ENCODE measurements at places on chromosomes 6 and 20. TPM values are rescaled to one million over a fixed set of nuclear protein-coding genes. Genes with fewer than 3 reads are reported as not detected.
A peak's percentile ranks its signal among the peaks of the same experiment; 100 is the strongest.

GRCh38 chr6:167020206-167020605 lies 21.0 kb downstream of the CEP43 start:
- H3K4me3 ChIP-seq = no peak overlapping the region
- no peak overlapping the region for H3K27ac ChIP-seq
- no peaks in the 10 kb centered on the region for H3K27me3 ChIP-seq
- peaks cover 11% of the 10 kb centered on the region for H3K36me3 ChIP-seq

- H3K27ac ChIP-seq = peak overlapping the region; percentile 99
- H3K27me3 ChIP-seq = no peaks in the 10 kb centered on the region
- DNase-seq = no peak
- H3K36me3 ChIP-seq = no peaks in the 10 kb centered on the region
Observed at GRCh38 chr6:35023091-35024000, 117.8 kb downstream of the TCP11 start.

GRCh38 chr6:87054143-87054833 lies 40.6 kb downstream of the CGA start:
- peaks cover 9% of the 10 kb centered on the region for H3K27me3 ChIP-seq
- DNase-seq = no peak
- no peaks in the 10 kb centered on the region for H3K4me1 ChIP-seq
- no peaks in the 10 kb centered on the region for H3K36me3 ChIP-seq
- H3K27ac ChIP-seq = no peak overlapping the region

GRCh38 chr6:113635222-113635986 lies 221.7 kb upstream of the MARCKS start:
- H3K36me3 ChIP-seq = no peaks in the 10 kb centered on the region
- no peak overlapping the region for H3K27ac ChIP-seq
- peaks cover 14% of the 10 kb centered on the region for H3K4me1 ChIP-seq
- DNase-seq = no peak
- no peak overlapping the region for H3K4me3 ChIP-seq
- no peaks in the 10 kb centered on the region for H3K27me3 ChIP-seq

DNA sequence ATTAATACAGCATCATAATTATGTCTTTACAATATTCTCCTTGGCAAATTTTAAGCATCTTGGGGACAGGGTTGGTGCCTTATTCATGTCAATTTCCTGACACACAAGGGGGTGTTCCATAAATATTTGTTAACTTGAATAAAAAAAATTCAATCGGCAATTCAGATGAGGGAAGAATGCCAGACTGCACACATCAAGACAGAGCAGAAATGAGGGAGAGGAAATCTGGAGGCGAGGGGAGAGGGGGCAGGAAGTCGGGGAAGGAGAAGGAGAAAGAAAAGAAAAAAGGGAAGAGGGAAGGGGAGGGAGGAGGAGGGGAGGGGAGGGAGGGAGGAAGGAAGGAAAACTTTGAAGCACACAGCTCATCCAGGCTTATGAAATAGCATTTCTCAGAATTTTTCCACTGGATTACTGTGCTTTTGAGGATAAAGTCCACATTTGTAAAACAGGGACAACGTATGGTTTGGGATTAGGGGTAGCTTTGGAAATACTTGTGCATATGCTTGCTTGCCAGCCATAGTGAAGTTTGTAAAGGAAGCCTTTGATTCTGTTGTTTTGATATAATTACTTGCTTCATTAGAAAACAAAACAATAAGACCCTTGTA lies 362.1 kb downstream of the SAMD5 start:
- no peaks in the 10 kb centered on the region for H3K36me3 ChIP-seq
- H3K4me3 ChIP-seq = no peak overlapping the region
- no peaks in the 10 kb centered on the region for H3K27me3 ChIP-seq
- no peak overlapping the region for H3K27ac ChIP-seq
- DNase-seq = no peak

DNA sequence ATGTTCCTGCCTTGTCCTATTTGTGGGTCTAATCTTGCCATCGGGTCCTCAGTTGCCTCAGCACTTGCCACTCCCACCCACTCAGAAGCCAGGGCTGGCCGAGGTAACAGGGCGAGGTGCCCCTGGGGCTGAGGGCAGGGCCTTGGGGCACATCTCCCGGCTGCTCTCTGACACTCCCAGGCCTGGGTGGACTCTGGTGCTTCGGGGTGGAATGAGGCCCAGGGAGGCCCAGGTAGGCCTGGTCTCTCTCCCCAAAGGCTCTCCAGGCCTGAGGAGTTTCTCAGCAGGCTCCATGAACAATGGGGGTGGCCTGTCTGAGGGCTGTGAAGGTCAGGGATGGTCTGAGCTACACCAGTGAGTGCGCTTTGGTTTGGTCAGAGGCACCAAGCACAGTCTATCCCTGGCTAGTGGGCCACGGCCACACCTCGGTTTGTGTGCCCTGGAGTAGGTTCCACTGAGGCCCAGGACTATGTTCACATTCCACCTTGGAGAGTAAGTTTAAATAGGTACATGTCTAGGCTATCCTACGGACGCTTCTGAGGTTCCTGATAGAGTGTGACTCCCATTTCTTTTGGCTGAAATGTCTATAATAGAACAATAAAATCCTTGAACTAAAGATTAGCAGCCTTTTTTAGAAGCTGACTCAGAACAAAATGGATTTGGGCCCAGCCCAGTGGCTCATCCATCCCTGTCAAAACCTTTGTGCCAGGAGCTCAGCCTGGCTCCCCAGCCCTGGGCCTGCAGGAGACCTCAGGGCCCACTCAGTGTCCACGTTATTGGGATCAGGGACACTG lies 78.8 kb downstream of the SLC24A3 start:
- DNase-seq = no peak
- no peak overlapping the region for H3K27ac ChIP-seq
- no peaks in the 10 kb centered on the region for H3K36me3 ChIP-seq
- H3K4me1 ChIP-seq = no peaks in the 10 kb centered on the region
- H3K27me3 ChIP-seq = no peaks in the 10 kb centered on the region

DNA sequence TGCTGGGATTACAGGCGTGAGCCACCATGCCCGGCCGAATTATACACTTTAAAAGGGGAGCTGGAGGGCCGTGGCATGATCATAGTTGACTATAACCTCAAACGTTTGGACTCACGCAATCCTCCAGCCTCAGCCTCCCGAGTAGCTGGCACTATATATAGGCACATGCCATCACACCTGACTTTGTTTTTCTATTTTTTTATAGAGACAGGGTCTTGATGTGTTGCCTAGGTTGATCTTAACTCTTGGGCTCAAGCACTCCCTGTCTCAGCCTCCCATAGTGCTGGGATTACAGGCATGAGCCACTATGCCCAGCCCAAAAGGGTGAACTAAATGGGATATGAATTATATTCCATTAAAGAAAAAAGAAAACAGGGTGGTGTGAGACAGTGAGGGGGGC lies 7.8 kb downstream of the PTGIS start:
- no peak overlapping the region for H3K4me3 ChIP-seq
- no peaks in the 10 kb centered on the region for H3K27me3 ChIP-seq
- H3K4me1 ChIP-seq = peaks cover 67% of the 10 kb centered on the region
- no peak for DNase-seq

- H3K4me1 ChIP-seq = no peaks in the 10 kb centered on the region
- no peak overlapping the region for H3K4me3 ChIP-seq
- no peak for DNase-seq
- H3K27me3 ChIP-seq = no peaks in the 10 kb centered on the region
Observed at GRCh38 chr20:13855613-13856012, 70.8 kb downstream of the NDUFAF5 start.

- H3K36me3 ChIP-seq = no peaks in the 10 kb centered on the region
- H3K27me3 ChIP-seq = no peaks in the 10 kb centered on the region
- peak overlapping the region; percentile 54 for H3K4me3 ChIP-seq
Observed at GRCh38 chr6:80003826-80004172, 650 bp upstream of the TTK start.

DNA sequence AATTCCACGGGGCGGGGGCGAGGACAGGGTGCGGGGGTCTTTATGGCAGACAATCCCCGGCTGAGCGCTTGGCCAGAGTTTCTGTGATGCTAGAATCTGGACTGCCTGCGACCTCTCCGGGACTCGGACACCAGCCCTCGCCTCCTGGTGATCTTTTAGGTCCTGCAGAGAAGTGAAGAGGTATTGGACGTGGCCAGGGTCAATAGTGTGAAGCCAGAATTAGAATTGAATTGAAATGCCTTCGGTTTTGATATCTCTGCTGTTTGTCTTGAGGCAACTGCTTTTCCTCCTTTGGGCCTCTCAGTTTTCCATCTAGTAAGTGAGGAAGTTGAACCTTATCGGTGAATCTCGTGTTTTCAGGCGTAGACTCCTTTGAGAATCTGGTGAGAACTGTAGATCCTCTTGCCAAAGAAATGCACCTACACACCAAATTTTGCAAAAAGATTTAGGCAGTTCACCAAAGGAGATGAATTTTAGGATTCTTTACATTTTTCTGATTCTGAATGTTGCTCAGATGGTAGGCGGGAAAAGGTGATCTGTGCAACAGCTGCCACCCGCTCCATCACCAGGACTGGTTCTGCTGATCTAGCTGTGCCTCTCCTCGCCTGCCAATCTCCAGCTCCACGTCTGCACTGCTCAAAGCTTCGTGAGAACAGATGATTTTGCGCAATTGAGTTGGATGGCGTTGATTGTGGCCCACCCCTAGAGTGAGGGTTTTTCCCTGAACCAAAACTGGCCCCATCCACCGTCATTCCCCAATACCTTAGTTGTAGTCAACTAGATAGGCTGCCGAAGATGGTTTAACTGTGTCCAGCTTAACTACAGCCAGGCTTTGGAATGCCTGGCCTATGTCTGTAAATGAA lies 837 bp upstream of the OSER1 start:
- H3K4me1 ChIP-seq = peaks cover 49% of the 10 kb centered on the region
- DNase-seq = no peak

DNA sequence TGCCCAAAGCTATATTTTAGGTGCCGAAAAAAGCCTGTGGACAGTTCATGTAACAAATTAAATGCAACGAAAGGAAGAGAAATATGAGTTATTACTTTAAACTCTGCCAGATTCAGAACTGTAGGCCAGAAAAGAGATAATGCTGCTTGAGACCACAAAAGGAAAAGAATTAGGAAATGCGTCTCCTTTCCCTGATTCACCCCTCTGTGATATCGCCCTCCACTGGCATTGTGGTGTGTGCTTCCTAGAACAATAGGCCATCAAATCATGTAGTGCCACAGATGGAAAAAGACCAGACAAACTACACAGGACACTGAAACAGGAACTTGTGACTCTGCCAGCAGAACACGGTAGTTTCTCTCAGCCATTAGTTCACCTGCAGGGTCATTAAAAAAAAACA lies 14.7 kb upstream of the LAMA4 start:
- peak; percentile 28 for DNase-seq
- no peaks in the 10 kb centered on the region for H3K27me3 ChIP-seq
- peak overlapping the region; percentile 79 for H3K27ac ChIP-seq
- peaks cover 22% of the 10 kb centered on the region for H3K4me1 ChIP-seq
- H3K36me3 ChIP-seq = no peaks in the 10 kb centered on the region

GRCh38 chr6:139172151-139172550 lies 37.3 kb downstream of the HECA start:
- no peak overlapping the region for H3K4me3 ChIP-seq
- no peaks in the 10 kb centered on the region for H3K4me1 ChIP-seq
- H3K27ac ChIP-seq = no peak overlapping the region
- no peaks in the 10 kb centered on the region for H3K36me3 ChIP-seq
- no peaks in the 10 kb centered on the region for H3K27me3 ChIP-seq
- DNase-seq = no peak

DNA sequence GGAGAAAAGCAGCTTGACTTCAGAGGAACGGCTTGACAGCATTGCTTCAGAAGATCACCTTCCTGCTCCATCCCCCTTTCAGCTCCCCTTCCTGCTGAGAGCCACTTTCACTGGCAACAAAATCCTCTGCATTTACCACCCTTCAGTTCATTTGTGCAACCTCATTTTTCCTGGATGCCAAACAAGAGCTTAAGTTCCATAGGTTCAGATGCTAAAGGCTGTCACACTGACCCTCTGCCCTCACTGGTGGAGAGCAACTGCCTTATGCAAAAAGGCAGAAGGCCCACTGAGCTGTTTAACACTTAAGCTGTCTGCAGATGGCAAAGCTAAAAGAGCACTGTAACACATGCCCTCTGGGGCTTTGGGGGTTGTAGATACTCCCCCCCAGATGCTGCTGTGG lies 131.2 kb upstream of the SPACA1 start:
- no peaks in the 10 kb centered on the region for H3K27me3 ChIP-seq
- no peaks in the 10 kb centered on the region for H3K36me3 ChIP-seq

DNA sequence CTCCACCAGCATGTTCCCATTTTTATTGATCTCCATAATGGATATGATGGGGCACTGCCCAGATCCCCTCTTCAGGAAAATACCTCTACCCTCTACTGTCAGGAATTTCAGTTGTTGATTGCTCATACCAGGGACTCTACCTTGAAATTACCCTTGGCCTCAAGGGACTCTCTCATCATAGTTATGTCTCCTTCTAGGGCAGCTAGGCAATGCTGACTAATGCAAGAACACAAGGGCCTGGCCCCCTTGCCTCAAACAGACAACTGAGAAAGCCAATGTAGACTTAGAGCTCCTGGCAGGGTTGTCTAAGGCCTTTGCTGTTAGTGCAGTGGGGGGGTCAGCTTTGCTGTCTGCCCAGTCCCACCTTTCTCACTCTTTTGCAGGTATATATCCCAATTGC lies 493.1 kb downstream of the BTBD3 start:
- no peaks in the 10 kb centered on the region for H3K36me3 ChIP-seq
- H3K27ac ChIP-seq = no peak overlapping the region
- no peak for DNase-seq
- H3K4me3 ChIP-seq = no peak overlapping the region
- H3K4me1 ChIP-seq = no peaks in the 10 kb centered on the region

GRCh38 chr20:59630526-59630925 lies 26.2 kb downstream of the PHACTR3 start:
- H3K27ac ChIP-seq = no peak overlapping the region
- no peak for DNase-seq
- H3K36me3 ChIP-seq = no peaks in the 10 kb centered on the region
- H3K4me1 ChIP-seq = no peaks in the 10 kb centered on the region
- peaks cover 23% of the 10 kb centered on the region for H3K27me3 ChIP-seq

DNA sequence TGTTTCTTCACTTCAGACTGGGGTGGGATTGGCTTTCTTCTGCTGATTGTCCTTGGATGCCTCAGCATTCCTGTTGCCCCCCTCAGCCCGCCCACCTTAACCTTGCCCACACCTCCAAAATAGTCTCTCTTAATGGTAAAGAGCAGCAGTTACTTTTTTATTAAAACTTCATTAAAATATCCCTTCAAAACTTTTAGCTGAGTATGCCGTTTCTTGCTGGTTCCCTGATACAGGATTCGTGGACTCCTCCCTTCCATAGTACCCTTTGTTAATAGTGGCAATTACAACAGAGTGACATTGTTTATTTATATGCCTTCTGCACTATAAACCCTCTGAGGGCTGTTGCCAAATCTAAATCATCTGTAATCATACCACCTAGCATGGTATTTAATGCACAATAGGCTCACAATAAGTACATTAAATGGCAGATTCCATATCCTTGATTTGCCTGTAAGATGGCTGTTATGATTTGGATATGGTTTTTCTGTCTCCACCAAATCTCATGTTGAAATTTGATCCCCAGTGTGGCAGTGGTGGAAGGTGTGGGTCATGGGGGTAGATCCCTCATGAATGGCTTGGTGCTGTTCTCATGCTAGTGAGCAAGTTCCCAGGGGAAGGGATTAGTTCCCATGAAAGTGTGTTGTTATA lies 3.5 kb upstream of the MOCS1 start:
- H3K36me3 ChIP-seq = no peaks in the 10 kb centered on the region
- DNase-seq = no peak
- H3K4me3 ChIP-seq = no peak overlapping the region
- no peak overlapping the region for H3K27ac ChIP-seq
- H3K4me1 ChIP-seq = peaks cover 37% of the 10 kb centered on the region
- no peaks in the 10 kb centered on the region for H3K27me3 ChIP-seq

GRCh38 chr6:147201885-147202515 lies 2.2 kb upstream of the STXBP5 start:
- peak overlapping the region; percentile 92 for H3K27ac ChIP-seq
- DNase-seq = no peak
- H3K27me3 ChIP-seq = no peaks in the 10 kb centered on the region
- H3K4me1 ChIP-seq = peaks cover 19% of the 10 kb centered on the region

Gene C20orf141
- total RNA-seq = not detected

Gene ZSCAN16
- total RNA-seq = 1.8 TPM

Gene MUCL3
- total RNA-seq = not detected

Data from heart right ventricle (tissue), 16 donors.